ENCODE measurements at places on chromosomes 3 and 15.

DNA sequence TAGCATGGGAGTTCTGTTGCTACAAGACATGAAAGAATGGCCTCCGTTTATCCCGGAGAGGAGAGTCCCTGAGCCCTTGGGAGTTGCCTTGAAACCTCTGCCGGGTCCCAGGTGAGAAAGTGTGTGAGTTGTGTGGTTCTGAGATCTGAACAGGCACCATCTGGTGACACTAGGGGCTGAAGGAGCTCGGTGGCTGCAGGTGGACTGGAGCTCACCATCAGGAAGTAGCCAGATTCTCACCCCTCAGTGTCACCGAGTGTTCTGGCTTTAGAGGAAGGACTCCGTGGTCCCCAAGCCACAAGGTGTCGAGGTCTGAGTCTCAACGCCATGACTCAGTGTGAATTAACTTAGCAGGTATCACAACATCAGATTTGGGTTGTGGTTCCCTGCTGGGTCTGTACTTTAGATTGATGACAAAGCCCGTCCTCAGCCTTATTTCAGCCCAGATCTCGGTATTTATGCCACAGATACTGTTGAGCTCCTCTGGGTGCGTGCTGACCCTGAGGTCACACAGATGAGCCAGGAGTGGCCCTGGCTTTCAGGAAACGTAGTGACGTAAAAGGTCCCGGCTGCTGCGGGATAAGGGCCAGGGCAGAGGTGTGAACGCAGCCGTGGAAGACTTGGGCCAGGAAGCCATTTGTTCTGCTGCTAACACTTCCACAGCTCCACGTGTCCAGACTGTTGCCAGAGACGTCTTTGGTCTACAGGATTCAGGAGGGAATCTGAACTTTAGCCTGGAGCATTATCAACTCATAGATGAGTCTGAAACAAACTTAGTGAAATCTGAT, 54.4 kb downstream of the PGPEP1L start:
- DNase-seq = no peak

GRCh38 chr3:59084583-59084982, 34.8 kb upstream of the CFAP20DC start:
- DNase-seq = no peak

DNA sequence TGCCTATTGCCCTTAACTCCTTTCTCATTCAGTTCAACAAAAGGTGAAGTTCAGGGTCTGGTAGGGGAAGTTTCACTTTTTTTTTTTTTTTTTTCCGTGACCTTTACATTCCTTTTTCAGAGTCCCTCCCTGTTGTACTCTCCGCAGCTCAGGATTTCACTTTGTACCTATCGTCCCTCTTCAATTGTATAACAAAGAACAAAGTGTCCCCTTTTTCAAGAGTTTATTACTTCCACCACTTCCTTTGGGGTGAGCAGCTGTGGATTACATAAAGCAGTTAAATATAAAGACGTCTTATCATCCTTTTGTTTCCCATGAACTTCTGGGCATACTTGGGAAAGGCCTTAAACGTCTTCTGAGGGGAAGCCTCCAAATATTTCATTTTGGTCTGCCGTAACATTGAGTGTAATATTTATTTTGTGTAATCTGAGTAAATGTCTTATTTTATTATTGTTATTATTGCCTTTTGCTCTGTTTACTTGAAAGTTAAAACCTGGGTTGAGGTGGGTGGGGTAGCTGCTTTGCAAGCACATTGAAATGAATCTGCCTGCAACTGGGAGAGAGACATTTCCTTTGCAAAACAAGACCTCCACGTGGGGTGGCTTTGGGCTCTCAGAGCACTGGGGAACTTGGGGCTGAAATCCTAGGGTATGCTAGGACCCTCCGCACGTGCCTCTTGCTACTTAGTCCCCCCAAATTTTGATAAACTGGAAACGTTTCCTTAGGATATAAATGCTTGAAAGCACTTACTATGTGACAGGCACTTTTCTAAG, 169.4 kb downstream of the MCTP2 start:
- DNase-seq = no peak

DNA sequence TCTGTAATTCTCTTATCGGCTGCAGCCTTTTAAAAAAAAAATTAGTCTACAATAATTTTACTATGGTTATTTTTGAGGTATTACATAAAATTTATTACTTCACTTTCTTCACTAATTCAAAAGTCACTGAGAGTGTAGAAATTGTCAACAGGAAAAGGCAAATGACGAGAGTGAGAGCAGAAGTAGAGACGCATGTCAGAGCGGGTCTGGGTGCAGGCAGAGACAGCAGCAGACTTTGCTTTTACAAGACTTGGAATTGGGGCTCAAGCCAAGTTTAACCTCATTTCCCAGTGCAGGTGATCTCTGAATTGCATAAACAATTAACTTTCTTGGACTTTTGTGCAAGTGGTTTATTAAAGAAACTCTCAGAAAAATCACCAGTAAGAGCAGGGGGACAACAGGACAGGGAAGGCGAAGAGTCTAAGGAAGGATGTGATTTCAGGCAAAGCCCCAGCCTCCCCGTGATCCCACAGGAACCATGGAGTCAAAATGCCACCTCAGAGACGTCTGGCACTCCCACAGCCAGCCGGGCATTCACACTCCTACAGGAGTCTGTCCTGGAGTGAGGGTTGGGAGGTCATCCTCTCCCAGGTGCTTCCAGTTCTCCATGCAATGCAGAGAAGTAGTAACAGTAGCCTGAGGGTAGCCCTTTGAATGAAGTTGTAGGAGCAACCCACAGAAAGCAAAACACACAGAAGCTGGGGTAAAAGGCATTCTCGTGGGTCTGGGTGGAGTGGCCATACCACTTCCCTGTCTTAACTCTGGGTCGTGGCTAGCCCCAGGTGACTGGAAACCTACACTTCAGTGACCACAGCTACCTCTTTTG, 274.0 kb upstream of the TGFBR2 start:
- no peak for DNase-seq

- no peak for DNase-seq
These were observed 209.2 kb upstream of the NR2F2 start for GRCh38 chr15:96121086-96121920.

- DNase-seq = no peak
These were observed 74.6 kb upstream of the BNC1 start for GRCh38 chr15:83358972-83359564.

GRCh38 chr15:66291816-66292570, 1.4 kb upstream of the DIS3L start:
- no peak for DNase-seq

GRCh38 chr15:81160312-81161159, 26.5 kb downstream of the CFAP161 start:
- peak; percentile 88 for DNase-seq

- DNase-seq = no peak
These were observed 105.2 kb upstream of the EPHA3 start for GRCh38 chr3:89002191-89002590.

GRCh38 chr15:73908030-73908821, 18.0 kb upstream of the LOXL1 start:
- no peak for DNase-seq
